ENCODE measurements at places on chromosomes 7 and 10.

- no peak for DNase-seq
Measured at GRCh38 chr10:24034571-24034970, 174.4 kb upstream of the KIAA1217 start.

- DNase-seq, result no peak
Measured at GRCh38 chr10:112308125-112308502, 24.9 kb downstream of the TECTB start.

GRCh38 chr7:133846203-133846945 lies 280.8 kb upstream of the LRGUK start:
- DNase-seq, result no peak

DNA sequence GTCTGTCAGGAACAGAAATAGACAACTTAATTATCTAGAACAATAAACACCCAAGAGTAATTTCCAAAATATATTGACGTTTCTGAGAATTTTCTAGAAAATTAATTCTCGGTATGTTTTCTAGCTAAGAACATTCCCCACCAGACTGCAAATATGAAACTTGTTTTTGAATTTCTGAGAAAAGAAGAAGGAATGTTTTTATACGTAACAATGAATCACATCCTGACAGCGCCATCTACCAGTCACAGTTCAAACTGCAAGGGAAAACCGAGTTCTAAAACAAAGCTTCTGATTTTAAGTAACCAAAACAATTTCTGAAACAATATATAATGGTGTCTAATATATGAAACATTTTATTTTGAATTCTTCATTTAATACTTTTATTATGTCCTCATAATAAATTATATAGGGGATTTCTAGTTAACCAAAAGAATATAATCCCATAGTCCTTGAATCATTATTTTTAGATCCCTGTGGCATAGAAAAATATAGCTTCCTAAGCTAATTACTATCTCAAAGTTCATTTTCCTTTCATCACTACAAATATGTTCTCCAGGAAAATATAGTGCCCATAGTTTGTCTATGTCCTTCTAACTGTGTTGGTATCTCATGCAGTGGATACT lies 34.5 kb upstream of the MEOX2 start:
- no peak for DNase-seq

DNA sequence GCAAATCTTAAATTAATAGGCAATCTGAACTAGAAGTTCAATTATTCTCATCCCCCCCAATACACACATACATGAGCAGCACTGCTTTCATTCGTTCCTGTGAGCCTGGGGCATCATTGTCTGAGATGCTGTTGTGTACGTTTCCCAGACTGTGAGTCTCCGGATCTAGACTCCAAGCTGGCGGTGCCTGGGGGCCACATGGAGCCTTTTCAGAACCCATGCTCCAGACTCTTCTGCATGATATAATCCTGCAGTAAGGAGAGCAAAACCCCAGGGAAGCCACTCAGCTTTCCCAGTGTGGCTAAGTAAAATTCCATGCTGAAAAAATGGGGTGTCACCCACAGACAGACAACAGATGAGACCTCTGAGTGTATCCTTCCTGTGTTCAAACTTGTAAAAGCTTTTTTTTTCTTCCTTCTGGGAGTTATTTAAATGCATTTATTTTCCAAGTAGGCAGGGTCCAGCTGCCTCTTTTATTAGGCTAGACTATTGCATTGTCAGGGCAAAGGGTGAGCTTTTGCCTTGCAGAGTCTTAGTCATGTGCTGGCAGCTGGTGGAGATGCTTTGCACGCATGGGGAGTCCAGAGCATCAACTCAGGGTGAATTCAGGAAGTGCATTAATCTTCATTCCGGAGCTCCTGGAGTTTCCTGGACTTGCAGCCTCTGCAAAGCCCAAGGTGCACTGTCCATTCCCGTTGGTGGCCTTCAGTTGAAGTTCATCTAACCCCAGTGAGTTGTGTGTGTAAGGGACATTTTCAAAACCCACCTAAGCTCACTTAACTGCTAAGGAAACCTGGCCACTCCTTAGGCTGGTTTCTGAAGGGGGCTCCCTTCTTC lies 185.7 kb upstream of the ADO start:
- DNase-seq, result peak; percentile 38

DNA sequence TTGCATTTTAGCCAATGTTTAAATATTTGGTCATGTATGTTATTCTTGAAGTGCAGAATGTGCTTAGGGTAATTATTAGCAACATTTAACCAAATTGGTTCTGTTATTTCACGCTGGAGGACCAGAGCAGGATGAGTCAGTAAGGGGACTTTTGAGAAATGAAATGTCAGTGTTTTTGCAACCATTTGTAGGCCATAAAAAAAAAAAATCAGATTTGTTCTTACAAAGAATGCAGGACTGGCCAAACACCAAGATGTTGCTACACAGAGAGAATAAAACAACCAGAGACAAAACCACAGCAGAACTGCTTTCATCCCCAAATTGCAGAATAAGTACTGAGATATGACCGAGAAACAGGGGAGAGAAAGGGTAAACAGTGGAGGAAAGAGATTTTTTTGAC lies 62.1 kb downstream of the TPST1 start:
- DNase-seq, result no peak

- no peak for DNase-seq
Measured at GRCh38 chr7:29350351-29350750, 155.8 kb downstream of the CHN2 start.

GRCh38 chr10:82072124-82072523 lies 197.1 kb downstream of the NRG3 start:
- DNase-seq, result no peak

DNA sequence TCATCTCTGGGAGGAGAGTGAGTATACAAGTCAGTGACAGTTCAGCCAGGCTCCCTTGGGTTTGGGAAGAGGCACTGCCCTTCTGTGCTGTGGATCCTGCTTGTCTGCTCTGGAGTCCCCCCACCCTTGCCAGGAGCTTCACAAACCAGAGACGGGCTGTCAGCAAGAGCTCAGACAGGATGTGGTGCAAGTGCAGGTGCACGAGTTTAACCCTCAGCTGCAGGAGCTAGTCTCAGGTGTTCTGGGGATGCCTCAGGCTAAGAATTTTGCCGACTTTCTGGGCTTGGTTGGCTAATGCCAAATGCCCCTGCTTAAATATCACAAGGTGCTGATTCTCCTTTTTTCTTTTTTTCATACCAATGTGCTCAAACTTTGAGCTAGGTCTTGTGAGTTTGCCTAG lies 22.3 kb downstream of the ZNF783 start:
- DNase-seq, result no peak

- no peak for DNase-seq
Measured at GRCh38 chr10:852386-852785, 79.1 kb downstream of the LARP4B start.

- DNase-seq, result no peak
Measured at GRCh38 chr7:14275356-14275755, 285.9 kb upstream of the ETV1 start.

DNA sequence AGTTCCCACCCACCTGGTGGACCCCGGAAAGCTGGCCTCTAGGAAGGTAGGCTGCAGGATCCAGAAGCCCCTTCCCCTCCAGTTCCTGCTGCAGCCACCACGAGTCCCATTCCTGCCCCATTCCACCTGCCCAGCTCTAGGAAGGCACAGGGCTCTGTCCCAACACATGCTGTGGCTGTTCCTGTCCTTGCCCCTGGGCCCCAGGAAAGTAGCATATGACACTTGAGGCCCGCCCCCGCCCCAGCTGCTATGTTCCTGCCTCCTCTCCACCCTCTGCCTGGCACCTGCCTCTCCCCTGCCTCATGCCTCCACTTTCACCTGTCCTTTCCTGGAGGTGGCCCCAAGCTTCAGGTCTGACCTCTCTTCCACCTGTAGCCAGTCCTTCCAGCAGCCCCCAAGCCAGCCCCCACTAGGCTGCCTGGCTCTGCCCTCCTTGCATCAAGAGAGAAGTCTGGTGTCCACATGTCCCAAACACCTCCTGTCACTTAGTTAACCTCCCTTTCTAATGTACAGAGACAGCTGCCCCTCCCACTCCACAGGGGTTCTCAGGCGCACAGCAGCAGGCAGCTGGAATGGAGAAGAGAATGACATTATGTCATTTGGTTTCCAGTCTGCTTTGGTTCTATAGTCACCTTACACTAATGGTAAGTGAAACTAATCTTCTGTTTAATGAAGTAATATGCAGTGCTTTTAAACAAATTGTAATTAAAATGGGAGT lies 22.7 kb downstream of the YKT6 start:
- DNase-seq, result no peak

GRCh38 chr10:69934768-69935167 lies 117.9 kb upstream of the MACROH2A2 start:
- DNase-seq, result no peak

DNA sequence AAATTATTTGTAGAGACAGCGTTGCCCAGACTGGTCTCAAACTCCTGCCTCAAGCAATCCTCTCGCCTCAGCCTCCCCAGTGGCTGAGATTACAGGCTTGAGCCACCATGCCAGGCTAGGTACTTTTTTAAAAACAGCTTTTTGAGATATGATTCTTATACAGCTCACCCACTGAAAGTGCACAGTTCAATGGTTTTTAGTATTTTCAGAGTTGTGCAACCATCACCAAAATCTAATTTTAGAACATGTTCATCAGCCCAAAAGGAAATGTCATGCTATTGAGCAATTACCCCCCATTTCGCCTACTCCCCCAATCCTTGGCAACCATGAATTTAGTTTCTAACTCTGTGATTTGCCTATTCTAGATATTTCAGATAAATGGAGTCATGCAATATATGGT lies 73.7 kb downstream of the EVX1 start:
- no peak for DNase-seq

DNA sequence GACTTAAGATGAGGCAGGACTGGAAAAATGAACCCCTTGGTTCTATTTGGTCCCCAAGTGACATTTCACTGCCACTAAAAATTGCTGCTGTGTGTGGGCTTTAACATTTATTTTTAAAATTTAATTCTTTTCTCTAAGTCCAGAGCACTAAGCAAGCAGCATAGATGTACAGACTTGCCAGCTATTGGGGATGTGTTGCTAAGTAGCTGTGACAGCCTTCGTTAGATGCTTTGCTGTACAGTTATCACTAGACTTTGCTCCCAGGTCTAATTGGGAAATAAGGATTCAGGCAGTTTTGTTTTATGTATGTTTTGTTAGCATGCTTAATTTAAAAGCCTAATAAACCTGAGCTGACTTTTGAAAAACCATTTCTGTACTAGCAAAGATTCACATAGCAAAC lies 51.8 kb downstream of the GBF1 start:
- DNase-seq, result no peak

DNA sequence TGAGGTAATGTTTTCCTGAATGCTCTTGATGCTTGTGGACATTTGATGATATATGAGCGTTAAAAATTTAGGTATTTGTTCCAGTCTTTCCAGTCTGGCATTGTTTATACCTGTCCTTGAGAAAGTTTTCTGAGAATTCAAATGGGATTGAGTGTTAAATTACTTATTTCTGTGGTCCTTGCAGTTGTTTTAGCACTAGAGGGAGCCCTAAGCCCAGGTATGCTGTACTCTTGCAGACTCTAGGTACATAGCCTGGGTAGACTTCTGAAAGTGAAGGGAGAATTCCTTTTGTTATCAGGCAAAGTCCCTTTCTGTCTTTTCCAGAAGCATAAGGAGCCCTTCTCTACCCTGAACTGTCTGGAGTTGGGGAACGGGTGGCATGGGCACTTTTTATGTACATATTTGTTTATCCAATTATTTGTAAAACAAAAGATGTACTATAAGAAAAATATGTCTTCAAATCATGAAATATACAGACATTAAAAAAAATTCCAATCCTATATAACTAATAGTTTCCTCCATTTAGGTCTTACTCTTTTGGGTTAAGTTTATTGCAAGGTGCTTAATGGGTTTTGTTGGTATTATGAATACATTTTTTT lies 262.1 kb downstream of the ATRNL1 start:
- DNase-seq, result peak; percentile 31

- DNase-seq, result no peak
Measured at GRCh38 chr7:156440456-156440855, 200.1 kb upstream of the RNF32 start.

GRCh38 chr10:126455766-126456405 lies 67.6 kb upstream of the ADAM12 start:
- DNase-seq, result no peak

- DNase-seq, result no peak
Measured at GRCh38 chr7:122951006-122951405, 44.5 kb downstream of the TAS2R16 start.

- DNase-seq, result no peak
Measured at GRCh38 chr10:12073526-12073925, 4.8 kb downstream of the DHTKD1 start.

- DNase-seq, result no peak
Measured at GRCh38 chr7:132560825-132561529, 15.3 kb downstream of the PLXNA4 start.

DNA sequence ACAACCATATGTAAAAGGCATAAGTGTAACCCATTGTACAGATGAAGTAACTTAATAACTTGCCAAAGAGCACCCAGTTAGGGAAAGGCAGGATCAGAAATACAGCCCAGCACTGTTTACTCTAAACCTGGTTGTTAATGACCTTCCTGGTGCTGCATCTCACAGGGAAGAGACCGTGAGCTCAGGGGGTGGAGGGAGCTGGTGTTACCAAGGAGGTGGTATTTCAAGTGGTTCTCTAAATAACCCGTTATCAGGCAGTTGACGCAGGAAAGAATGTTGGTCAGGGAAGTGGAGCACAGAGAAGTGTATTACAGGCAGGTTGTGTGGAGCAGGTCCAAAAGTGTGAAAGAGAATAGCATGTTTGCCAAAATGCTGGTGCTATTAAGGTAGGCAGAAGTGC lies 4.4 kb upstream of the ST7 start:
- no peak for DNase-seq

- peak; percentile 59 for DNase-seq
Measured at GRCh38 chr10:102394801-102395399, 605 bp upstream of the NFKB2 start.

GRCh38 chr7:7521259-7521658 lies 14.4 kb downstream of the COL28A1 start:
- no peak for DNase-seq

GRCh38 chr7:27139334-27140125 lies 4.0 kb downstream of the HOXA5 start:
- no peak for DNase-seq

- peak; percentile 62 for DNase-seq
Measured at GRCh38 chr7:1368682-1369571, 90.3 kb downstream of the MICALL2 start.

- DNase-seq, result no peak
Measured at GRCh38 chr10:86730227-86730626, 26.2 kb upstream of the BMPR1A start.

- DNase-seq, result no peak
Measured at GRCh38 chr10:7261351-7261750, 149.5 kb downstream of the SFMBT2 start.
